ENCODE measurements at places on chromosomes 2 and 18.

DNA sequence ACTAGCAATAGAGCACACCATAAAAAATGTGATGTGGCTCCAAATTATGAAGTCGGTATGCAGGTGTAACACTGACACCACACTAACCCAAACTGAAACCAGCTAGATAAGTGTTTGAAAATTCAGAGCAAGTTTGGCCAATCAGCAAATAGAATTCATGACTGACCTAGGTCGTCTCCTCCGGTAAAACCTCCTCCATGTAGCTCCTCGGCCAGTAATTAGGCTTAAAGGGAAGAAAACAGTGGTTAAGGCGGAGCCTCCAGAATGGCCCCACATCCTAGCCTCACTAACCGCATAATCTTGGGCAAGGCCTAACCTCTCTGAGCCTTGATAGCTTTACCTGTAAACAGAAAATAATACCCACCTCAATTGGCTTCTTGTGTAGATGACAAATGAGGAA, 30.1 kb downstream of the C1D start:
- DNase-seq = no peak

- no peak for DNase-seq
Observed at GRCh38 chr2:192775459-192776262, 580.9 kb upstream of the TMEFF2 start.

DNA sequence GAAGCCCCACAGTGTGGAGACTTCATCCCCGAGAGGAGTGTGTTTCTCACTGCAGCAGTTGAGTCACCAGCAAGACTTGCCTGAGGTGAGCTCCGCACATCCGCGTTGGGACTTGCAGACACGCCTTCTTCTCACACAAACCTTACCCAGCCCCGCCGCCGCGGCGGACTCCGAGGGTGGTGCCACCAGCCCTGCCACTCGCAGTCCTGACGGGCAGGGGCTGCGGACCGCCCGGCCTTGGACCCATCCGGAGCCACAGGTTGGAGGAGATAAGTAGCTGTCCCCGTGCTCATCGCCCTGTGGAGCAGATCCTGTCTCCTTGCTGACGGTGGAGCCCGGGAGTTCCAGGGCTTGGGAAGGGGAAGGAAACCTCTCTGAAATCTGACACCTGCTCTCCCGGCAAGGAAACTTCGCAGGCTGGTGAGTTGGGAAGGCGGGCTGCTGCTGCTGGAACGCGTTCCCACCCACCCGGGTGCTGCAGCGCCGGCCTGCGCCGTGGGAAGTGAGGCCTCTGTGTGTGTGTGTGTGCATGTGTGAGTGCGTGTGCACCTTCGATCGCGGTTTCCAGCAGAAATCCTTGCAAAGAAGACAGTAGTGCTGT, at the start of gene RAB27B:
RAB27B (plus strand) TSS at position 197 of the 601 bp plus-strand sequence. CDS start 49,109 bp downstream, outside the sequence.
- DNase-seq = peak; percentile 20

DNA sequence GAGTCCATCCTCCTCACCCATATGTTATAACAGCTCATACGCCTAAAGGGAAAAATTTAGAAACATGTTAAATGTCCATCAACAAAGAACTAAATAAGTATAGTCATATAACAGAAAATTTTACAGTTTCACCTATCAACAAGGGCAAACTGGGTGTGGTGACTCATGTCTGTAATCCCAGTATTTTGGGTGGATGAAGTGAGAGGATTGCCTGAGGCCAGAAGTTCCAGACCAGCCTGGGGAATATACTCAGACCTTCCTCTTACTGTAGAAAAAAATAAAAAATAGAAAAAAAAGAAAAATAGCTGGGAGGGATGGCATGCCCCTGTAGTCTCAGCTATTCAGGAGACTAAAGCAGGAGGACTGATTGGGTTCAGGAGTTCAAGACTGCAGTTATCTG, 48.3 kb upstream of the GULP1 start:
- no peak for DNase-seq

DNA sequence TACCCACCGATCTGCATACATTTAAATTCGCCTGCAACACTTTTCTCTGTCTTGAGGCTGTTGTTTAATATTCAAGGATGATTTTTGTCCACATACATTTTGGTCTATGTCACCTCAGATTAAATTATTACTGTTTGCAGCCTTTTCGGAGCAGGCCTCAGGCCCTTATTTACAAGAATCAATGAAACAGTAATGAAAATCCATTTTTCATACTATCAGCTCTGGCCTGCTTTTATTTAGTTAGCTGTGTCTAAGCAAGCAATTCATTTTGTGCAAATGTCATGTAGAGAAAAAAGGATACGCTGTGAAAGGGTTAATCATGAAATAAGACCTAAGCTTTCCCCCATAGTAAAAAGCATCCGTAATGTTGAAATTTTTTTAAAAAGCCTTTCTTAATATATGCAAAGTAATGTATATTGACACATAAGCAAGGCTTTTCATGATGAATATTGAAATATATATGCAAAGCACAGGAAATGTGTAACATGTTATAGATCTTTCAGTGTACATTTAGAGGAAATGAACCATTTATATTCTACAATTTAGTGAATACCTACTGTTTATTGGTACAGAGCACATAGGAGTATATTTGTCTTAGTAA, 1135.3 kb upstream of the ZEB2 start:
- DNase-seq = no peak

GRCh38 chr2:158512323-158512722, 55.6 kb downstream of the PKP4 start:
- DNase-seq = no peak

DNA sequence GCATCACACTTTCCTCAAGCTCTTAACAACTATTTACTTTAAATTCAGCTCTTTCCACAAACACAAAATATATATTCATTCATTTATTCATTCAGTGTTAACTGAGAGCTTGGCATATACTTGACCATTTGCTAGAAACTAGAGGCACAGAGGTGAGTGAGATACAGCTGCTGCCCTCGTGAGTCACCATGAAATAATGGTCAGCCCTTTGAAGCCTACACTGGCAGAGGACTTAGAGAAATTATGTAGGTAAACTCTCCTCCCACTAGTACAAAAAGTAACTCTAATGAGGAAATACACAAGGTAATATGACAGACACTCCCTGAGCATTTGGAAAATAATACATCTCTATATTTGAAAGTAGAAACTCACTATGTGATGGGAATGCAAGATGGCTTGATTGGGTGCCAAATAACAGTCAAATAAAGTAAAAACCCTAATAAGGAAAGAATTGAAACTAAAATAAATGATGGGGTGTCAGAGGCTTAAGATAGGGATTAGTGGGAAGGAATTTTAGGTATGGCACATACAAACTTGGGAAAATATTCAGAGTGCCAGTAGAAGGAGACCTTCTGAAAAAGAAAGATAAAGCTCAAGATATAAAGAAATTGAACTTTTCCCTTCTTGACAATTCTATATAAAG, 61.1 kb downstream of the ANTXR1 start:
- no peak for DNase-seq

DNA sequence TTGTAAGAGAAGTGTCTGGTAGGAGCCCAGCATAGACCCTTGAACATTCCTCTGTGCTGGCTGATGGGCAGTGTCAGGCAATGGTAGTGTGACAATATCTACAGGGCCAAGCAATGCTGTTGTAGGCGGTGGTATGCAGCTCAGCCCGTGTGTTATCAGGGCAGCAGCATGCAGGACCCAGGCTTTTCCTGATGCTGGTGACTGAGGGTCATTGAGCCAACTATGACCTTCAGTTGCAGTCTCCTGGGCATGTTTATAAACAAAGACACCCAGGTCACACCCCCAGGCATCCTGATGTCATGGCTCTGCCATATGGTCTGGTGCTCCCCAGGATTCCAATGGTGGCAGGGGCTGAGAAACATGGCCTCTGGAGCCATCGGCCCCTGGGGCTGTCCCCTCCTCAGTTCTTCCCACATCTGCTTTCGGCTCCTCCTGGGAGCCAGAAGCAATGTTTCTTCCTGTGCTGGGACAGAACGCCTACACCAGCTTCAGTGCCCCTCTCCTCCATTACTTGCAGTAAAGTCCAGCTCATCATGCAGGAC, 518.0 kb upstream of the HS6ST1 start:
- no peak for DNase-seq

DNA sequence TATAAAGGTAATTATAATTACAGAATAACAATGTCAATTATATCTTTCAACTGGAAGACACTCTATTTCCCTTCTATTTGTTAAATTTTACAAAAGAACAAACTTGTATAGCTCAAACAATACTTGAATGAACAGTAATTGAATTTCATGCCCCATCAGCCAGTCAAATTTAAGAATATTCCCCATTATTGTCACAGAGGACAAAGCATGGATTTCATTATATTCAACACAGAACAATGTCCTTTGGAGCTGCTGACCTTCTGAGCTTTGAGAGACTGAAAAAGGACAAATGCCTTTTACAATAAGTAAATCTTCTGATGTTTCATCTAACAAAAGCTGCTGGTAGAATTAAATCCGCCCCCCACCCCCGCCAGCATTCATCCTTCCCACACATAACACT, 187.5 kb upstream of the MC4R start:
- DNase-seq = no peak

- no peak for DNase-seq
Observed at GRCh38 chr2:7788736-7789135, 871.5 kb downstream of the RNF144A start.

DNA sequence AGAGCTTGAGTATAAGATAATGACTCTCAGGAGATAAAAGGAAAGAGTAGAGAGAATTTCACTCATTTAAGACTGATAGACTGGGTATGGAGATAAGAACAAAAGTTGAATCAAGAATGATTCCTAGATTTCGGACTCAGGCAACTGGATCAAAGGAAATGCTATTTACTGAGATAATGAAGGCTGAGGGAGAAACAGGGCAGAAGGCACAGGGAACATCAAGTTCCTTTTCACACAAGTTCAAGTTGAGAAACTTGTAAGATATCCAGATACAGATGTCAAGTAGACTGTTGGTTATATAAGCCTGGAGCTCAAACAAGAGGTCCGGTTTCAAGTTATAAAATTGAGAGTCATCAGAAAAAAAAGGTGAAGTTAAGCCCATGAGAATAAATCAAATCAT, 360.8 kb downstream of the TNS1 start:
- no peak for DNase-seq

GRCh38 chr2:207983641-207984042, 41.7 kb downstream of the PLEKHM3 start:
- no peak for DNase-seq

DNA sequence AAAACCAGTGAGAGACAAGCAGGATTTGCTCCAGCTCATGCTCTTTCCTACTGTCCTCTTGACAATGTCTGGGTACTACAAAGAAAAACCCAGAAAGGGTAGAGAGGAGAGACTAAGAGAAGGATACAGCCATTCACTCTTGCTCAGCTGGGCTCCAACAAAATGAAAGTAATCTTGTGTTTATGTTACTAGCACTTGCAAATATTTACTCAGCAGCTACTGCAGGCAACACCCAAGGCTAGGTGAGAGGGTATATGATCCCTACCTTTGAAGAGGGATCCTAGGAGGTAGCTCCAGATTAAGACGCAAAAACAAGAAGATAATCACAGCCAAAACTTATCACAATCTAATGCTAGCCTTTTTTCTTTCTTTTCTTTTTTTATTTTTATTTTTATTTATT, 329.6 kb upstream of the ACVR2A start:
- no peak for DNase-seq

DNA sequence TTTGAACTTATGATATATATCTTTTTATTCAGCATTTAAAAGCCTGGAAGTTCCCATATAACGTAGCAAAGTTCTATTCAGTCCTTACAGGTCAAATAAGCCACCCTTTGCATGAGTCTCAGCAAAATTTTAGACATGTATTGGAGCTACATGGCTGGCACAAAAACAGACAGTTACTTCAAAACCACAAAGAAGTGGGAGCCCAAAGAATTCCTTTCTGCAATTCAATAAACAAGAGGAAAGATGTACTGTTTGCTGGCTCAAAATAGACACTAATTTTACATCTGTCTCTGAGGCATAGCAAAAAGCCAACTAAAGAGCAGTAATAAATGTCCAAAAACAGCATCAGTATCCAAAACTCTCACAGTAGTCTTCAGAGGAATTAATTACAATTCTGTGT, 87.0 kb downstream of the ZEB2 start:
- no peak for DNase-seq

- DNase-seq = no peak
Observed at GRCh38 chr2:112026509-112026908, 28.6 kb upstream of the TMEM87B start.

Measured in T-helper 2 cell (primary cell).